ENCODE measurements at places on chromosomes 3 and 15.

GRCh38 chr15:24772266-24772665 lies 96.7 kb downstream of the NPAP1 start:
- no peak for DNase-seq

DNA sequence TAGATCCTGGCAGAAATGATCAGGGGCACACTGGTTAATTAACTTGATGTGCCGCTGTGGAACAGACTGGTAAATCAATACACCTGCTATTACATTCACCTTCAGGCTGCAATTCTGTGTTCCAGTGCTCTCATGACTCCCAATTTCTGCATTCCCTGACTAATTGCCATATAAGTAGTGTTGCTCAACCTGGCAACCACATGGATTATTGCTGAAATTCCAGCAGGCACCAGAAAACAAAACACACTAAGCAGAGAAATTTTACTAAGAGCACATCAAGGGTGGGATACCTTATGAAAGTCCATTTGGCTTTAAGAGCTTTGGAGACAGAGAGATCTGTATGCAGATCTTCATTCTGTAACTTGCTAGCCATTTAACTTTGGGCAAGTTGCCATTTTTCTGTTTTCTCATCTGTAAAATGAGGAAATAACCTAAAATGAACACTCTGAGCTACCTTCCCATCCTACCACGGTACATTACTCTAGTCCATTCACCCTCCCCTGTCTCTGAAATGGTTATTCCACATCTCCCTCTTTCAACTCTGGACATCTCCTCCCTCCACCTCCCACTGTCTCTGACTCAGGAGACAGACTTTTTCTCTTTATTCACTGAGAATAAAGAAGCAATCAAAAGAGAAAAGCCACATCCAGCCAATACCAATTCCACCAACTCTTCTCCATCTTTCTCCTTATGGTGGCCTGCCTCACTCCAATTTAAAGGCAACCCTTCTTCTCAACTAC lies 54.6 kb downstream of the STAC start:
- DNase-seq: peak; percentile 14

- DNase-seq: no peak
Observed at GRCh38 chr3:72601060-72601459, 247.2 kb downstream of the SHQ1 start.

GRCh38 chr15:83380682-83381081 lies 66.5 kb upstream of the SH3GL3 start:
- peak; percentile 71 for DNase-seq

GRCh38 chr3:126665959-126666657 lies 11.2 kb upstream of the TXNRD3 start:
- no peak for DNase-seq

GRCh38 chr3:58973796-58974195 lies 76.0 kb downstream of the CFAP20DC start:
- peak; percentile 34 for DNase-seq

DNA sequence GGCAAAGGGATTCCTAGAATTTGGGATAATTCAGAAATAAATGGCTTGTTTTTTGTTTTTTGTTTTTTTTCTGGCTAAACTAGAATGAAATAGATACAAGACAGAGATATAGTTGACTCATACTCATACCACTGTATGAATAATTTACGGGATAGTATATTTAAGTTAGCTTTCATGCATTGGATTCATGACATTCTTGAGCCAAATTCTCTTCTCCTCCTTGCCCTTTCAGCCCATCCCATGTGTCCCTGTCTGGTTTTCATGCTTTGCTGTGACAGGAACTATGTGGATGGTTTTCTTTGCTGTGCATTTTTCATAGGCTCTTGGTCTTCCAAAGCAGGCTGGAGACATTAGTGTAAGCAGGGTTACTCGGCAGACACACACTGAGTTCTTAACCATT lies 66.6 kb upstream of the UMPS start:
- no peak for DNase-seq

DNA sequence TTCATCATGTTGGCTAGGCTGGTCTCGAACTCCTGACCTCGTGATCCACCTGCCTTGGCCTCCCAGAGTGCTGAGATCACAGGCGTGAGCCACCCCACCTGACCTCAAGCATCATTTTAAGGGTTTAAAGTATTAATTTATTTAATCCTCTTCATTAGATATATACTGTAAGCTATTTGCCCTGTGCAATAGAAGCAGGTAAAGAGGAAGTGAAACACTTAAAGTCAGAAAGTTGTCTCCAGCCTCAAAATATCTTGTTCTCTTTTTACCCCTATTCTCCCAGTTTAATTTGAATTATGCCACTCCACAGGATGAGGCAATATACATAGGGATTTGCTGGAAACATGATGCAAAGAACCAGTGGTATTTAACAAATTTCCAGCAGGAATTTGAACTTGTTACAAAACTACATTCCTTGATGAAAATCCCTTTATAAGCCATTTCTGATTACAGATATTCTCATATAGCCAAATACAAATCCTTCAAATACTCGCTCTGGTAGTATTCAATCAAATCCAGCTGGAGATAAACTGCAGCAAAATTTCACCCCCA lies 2.0 kb downstream of the NDUFB5 start:
- no peak for DNase-seq

DNA sequence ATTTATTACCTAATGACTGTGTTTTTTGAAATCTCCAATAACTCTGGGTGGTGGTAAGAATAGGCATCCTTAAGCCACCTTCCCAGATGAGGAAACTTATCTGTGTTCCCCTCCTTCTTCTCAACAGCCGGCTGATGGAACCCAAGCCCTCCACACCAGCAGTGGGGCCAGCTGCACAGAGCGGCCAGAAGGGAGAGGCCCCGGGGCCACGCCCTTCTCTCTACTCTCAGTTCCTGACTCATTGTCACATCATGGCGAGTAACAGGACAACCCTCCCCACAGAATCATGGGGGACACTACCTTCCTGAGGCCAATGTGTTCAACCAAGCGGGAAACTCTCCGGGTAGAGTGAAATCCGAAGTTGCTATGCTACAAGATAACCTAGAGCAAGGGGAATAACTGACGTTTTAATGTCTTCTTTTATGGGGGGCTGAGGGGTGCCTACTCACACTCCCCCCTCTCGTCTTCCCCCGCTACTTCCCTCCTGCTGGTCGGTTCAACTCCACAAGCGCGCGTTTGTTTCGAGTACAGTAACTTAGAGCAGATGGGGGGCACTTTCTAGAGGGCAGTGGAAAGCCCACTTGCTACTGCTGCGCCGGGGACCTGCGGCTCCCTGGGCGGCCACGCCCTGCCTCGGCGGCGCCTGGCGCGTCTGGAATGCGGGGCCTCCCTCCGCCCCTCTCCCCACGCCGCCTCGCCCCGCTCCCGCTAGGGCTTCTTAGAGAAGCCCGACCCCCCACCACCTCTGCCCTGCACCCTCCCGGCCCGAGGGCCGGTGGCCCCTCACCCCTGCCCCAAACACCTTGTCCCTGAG lies 621 bp downstream of the ANXA2 start:
- DNase-seq: peak; percentile 83

DNA sequence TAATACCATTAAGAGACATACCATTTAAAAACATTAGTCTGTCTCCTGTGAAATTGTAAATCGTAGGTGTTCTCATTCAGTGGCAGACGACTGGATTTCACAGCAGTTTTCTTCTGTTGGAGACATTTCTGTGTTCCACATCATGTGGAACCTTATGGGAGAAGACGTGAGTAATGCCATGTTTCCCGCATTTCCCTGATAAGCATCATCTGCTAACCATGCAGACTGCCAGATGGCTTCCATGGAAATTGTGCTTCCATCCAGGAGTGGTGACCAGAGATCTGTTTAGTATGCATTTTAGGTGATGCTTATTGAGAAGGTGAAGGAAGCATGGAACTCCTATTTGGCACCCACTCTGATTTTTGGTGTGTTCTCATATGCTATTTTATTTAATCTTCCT lies 28.4 kb upstream of the ST3GAL6 start:
- peak; percentile 32 for DNase-seq

DNA sequence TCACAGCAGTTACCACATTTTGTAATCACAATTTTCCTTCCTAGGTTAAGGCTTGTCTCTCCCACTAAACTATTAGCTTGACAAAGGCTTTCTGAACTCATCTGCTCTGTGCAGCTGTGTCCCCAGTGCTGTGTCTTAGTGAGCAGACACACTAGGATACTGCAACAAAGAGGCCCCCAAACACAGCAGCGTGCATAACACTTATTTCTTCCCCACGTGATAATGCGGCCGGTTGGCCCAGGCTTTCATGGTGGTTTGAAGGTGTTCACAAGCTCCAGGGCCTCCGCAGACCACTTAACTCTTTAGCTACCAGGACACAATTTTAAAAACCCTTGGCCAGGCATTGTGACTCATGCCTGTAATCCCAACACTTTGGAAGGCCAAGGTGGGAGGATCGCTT lies 2.2 kb upstream of the HDAC11 start:
- no peak for DNase-seq

- DNase-seq: no peak
Observed at GRCh38 chr3:111465081-111465670, 76.8 kb upstream of the CD96 start.

DNA sequence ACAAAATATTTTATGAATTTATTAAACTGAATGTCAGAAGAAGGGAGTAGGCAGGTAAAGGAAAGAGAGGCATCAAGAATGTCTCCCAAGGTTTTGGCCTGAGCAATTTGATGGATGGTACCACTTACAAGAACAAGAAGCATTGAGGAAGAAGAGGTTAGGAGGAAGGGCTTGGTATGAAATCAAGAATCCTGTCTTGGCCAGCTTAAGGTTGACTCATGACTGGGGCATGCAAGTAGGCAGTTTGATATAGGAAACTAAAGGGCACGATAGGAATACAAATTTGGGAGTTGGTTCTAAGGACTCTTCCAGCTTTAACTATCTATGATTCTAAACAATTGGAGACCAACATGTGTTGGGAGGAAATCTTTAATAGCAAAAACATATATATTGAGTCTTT lies 79.1 kb downstream of the NTRK3 start:
- DNase-seq: peak; percentile 1

GRCh38 chr3:58333206-58334012 lies 717 bp downstream of the PXK start:
- peak; percentile 35 for DNase-seq

- DNase-seq: no peak
Observed at GRCh38 chr15:45099549-45100165, 14.3 kb downstream of the DUOX2 start.

DNA sequence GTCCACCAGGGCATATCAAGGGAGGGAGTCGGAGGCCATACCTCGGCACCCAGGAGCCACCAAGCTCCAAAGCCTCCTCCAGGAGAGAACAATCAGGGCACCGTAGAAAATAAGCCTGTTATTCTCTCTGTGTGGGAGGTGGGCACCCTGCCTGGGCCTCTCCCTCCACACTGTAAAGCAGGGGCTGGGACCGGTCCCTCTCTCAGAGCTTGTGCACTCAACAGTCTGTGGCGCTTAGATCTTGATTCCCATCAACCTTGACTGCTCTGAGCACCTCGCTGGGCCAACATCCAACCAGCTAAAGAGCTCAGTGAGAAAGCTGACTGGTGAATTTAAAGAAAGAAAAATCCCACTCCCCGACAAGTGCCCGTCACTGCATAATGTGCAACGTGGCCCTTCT lies 53.0 kb downstream of the PCSK6 start:
- no peak for DNase-seq

DNA sequence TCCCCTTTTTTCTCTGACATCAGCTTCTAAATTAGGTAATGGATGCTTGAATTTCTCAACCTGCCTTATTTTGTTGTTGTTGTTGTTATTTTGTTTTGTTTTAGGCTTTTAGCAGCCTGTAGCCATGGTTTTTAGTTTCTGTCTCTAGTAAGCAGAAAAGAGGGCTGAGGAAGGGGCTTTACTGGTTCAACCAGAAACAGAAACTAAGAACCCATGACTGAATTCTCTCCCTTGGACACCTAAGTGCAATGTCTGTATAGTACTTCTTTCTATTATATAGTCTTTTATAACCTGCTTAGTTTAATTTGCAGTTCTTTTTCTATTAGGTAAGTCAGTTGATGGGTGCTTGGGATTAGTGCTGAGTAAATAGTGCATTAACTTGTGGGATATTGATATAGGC lies 129.0 kb downstream of the BBX start:
- no peak for DNase-seq

GRCh38 chr15:41022487-41023090 lies 69.3 kb downstream of the CHAC1 start:
- DNase-seq: peak; percentile 42

- DNase-seq: peak; percentile 34
Observed at GRCh38 chr3:10703875-10704274, 112.2 kb upstream of the SLC6A11 start.

DNA sequence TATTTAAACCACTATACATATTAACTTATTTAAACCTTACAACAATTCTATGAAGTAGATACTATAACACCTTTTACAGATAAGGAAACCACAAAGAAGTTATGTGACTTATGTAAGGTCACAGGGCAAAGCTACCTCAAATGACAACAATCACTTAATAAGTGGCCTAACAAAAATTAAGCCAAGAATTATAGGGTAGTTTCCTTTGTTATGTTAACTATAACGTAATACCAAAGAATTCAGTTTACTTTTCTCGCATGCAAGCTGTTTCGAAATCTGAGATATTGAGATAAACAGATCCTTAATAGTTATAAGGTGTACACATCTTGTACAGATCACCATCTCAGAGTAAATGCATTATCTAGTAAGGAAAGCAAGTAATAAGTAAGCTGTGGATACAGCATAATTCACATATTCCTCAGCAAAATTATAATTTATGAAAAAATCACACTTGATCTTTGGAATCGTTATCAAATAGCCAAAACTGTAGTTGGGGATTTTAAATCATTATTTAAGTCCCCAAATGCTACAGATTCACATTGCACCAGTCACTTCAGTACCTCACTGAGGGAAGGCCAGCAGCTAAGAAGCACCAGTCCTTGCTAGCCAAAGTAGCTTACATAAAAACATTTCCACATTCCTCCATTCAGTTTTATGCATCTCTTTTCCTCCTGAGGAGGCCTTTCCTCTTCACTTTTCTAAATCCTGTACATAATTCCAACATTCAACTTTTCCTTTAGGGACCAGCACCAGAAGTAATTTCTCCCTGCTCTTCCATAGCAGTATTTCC lies 226.8 kb downstream of the TBC1D5 start:
- DNase-seq: peak; percentile 15

GRCh38 chr15:29311696-29312095 lies 42.1 kb upstream of the NSMCE3 start:
- DNase-seq: no peak

- no peak for DNase-seq
Observed at GRCh38 chr3:184308744-184309143, 5.7 kb upstream of the EIF4G1 start.

DNA sequence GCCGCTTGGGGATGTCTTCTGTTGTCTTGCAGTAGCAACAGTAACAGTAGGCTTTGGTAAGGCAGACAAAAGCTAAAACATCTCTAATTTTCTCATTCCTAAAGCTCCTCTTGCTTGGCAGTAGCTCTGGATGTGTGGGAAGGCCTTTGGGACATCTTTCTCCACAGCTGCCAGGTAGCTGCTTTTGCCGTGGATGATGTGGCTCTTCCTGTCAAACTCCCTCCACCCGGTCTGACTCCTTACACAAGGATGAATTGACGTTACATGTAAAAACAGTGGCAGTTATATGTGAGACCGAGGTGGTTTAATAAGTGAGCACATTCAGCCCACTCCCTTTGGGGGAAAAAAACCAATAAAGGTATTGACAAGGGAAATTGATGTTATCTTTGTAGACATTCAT lies 309.1 kb downstream of the TUSC7 start:
- DNase-seq: no peak

GRCh38 chr15:80404761-80405553 lies 775 bp downstream of the ARNT2 start:
- DNase-seq: peak; percentile 3
